ENCODE measurements at places on chromosomes 7 and 10. TPM values are rescaled to one million over a fixed set of nuclear protein-coding genes. Genes with fewer than 3 reads are reported as not detected.

Gene CFAP69
- 0.85 TPM for total RNA-seq

Gene SP4
- 2.9 TPM for total RNA-seq

Gene PTPRN2
- 7.3 TPM for total RNA-seq

Gene MRC1
- 15.1 TPM for total RNA-seq

Gene ATOH7
- total RNA-seq = not detected

Gene SPOCK2
- total RNA-seq = 9.7 TPM

Gene TFR2
- total RNA-seq = not detected

Gene ORAI2
- total RNA-seq = 45.1 TPM

Gene GCK
- total RNA-seq = 2.7 TPM

Gene ST8SIA6
- total RNA-seq = not detected

Gene VSTM4
- 17.7 TPM for total RNA-seq

Gene SPDYE11
- not detected for total RNA-seq

Gene ABCB1
- 5.5 TPM for total RNA-seq

Gene POM121C
- 12.1 TPM for total RNA-seq

Gene CAV2
- 92.6 TPM for total RNA-seq

Gene CCSER2
- total RNA-seq = 18.5 TPM

Gene SLC13A4
- 0.21 TPM for total RNA-seq

Gene GSTO2
- not detected for total RNA-seq

Gene RBP4
- 58.0 TPM for total RNA-seq

Gene ANKRD30A
- not detected for total RNA-seq

Gene TET1
- 3.9 TPM for total RNA-seq

Gene FEZF1
- not detected for total RNA-seq

Gene MXI1
- total RNA-seq = 95.0 TPM

Gene CTAGE6
- not detected for total RNA-seq

Gene PIK3CG
- total RNA-seq = 2.0 TPM

Gene CYP2C19
- total RNA-seq = not detected

Gene ZNF365
- total RNA-seq = not detected

Gene SERPINE1
- total RNA-seq = 1,267 TPM

Gene SEMA3E
- total RNA-seq = 4.3 TPM

Gene PRXL2A
- 22.7 TPM for total RNA-seq

Gene GIMAP5
- 89.3 TPM for total RNA-seq

Gene SEMA4G
- total RNA-seq = 2.1 TPM

Gene ATP5F1C
- total RNA-seq = 132 TPM

Gene CUZD1
- not detected for total RNA-seq

Gene KIF20B
- 2.4 TPM for total RNA-seq

Gene SEM1
- 0.43 TPM for total RNA-seq

Gene PPP1R9A
- 0.85 TPM for total RNA-seq

Gene ZFAND2A
- total RNA-seq = 5.6 TPM

Gene ARMH3
- 4.5 TPM for total RNA-seq

Gene GALNT17
- total RNA-seq = 29.8 TPM

Gene ELFN1
- total RNA-seq = 7.3 TPM

Gene NME8
- total RNA-seq = 0.96 TPM
